Activated naive CD8-positive, alpha-beta T cell treated with anti-CD3 and anti-CD28 coated beads, Interleukin-2, amount 10 ng/mL, durations not matched to agents 7 days and 5 days (primary cell): ENCODE measurements at places on chromosomes 1 and 21. TPM values are rescaled to one million over a fixed set of nuclear protein-coding genes. Genes with fewer than 3 reads are reported as not detected.

Gene AUNIP
- 4.8 TPM for total RNA-seq

Gene MOB3C
- 23.8 TPM for total RNA-seq

Gene A3GALT2
- 0.31 TPM for total RNA-seq

Gene KIF21B
- total RNA-seq: 143 TPM

Gene PTPN7
- 172 TPM for total RNA-seq

Gene SHISAL2A
- total RNA-seq: 27.9 TPM

Gene FCRL5
- total RNA-seq: 0.37 TPM

Gene CRP
- total RNA-seq: not detected

Gene OR6K3
- not detected for total RNA-seq

Gene LRRN2
- not detected for total RNA-seq

Gene NBPF20
- total RNA-seq: 1.4 TPM

Gene CCDC27
- total RNA-seq: not detected

Gene TEX38
- total RNA-seq: not detected

Gene CATSPERE
- 1.1 TPM for total RNA-seq

GRCh38 chr21:42200906-42201614 is 17.9 kb upstream of the ABCG1 start:
- DNase-seq: no peak

DNA sequence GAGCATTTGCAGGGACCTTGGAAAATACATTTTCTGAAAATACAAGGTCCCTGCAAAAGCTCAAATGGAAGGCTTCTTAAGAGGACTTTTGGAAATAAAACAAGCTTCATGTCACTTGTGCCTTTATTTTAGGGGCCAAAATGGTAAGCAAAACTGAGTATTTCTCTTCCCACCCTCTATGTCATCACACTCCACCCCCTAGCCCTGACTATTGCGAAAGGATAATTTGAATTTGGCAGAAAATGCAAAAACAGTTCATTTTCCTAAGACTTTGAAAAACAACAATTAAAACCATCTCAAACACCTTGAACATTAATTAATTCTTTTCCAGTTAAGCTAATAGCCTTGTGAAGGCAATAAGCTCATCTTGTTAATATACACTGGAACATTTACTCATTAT is 201.7 kb downstream of the TM2D1 start:
- DNase-seq: no peak

DNA sequence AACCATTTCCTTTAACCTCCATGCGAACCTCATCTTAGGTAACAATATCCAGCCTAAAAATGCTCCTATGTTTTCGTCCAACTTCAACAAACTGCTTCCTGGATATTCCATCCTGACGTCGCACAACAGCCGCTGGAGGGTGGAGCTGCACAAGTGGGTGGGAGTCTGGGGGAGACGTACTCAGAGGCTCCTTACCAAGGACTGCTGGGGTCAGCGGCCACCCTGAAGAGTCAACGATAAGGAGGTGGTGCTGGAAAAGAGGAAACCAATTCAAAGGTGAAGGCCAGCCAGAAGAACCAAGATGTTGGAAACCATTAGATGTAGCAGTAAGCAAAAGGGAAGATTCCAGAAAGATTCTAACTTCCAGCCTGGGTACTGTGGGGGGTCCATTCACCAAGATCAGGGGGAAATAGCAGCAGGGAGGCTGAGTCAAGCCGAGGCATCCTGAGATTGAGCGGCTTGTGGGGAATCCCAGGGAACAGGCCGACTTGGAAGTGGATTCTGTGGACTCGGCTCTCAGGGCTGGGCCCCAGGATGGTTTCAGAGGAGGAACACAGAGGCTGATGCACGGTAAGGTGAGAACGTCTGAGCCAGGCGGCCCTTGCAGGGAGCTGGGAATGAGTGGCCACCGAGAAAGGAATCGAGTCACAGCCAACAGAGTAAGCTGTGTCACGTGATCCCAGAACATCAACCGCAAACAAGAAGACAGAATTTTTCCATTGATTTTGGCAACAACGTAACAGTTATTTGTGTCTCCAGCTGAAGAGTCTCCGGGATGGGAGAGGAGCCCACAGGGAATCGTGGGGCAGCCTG is 375.7 kb downstream of the NPHP4 start:
- no peak for DNase-seq

GRCh38 chr1:232984577-232985425 is 34.4 kb downstream of the NTPCR start:
- no peak for DNase-seq

DNA sequence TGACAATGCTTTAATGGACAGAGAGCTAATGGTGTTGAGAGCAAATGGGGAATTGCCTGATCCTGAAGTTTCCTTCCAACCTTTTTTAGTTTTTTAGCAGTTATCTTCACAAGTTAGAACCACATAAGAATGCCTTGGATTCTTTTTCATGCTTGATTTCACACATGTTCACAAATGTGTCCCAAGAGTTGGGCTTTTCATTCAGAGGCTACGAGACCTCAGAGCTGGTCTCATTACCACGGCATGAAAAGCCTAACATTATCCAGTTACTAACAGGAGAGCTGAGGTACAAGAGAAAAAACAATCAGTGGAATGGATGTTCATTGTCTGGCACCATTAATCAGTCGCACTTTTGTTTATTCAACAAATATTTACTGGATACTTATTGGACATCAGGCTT is 340.6 kb downstream of the ZNF326 start:
- no peak for DNase-seq

GRCh38 chr1:205224736-205225135 is 3.0 kb upstream of the TMCC2 start:
- no peak for DNase-seq

DNA sequence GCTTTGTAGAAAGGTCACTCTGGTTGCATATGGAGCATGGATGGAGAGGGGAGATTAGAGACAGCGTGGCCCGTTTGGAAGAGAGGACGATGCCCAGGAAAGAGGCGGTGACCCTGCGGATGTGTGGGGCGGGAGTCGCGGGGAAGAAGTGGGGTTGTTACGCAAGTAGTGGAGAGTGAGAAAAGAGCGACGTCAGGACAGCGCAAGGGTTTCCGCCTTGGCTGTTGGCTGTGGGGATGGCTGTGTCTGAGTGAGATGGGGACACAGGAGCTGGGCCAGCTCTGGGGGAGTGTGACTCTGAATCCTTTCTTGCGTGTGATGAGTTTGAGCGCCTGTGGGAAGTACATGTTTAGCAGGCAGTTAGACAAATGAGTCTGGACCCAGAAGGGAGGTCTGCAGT is 3.8 kb downstream of the B4GALT2 start:
- DNase-seq: no peak

GRCh38 chr1:181482001-181482430 is 1.3 kb upstream of the CACNA1E start:
- peak; percentile 25 for DNase-seq

DNA sequence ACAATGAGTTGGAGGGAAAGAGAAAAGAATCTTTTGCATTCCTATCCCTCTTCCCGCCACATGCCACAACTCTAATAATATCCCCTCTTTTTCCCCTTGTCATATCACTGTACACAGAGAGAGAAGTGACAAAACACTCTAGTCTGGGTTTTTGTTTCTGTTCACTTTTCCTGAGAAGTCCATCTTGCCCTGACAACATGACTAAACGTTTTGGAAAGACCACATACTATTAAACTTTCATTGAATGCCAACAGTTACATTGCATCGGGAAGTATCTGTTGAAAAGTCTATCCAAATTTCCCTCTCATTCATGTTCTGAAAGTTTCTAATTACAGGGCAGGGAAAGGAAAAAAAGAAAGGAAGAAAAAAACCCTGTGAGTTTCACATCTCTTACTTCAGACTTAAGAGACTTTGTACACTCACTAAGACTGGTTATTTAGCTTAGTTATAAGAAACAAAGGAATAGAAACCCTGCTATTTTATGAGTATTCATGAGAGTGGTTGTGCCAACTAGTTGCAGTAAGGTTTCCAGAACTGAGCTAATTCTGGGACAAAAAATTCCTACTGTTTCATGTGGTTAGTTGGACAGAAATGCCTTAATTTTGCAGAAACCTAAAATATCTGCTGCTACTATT is 16.9 kb downstream of the PLA2G4A start:
- DNase-seq: no peak

- DNase-seq: no peak
Measured at GRCh38 chr1:176884286-176884685, 280.2 kb downstream of the ASTN1 start.

GRCh38 chr1:32899586-32900296 is 1.4 kb downstream of the TMEM54 start:
- DNase-seq: no peak

GRCh38 chr1:156126630-156127534 is 12.4 kb downstream of the LMNA start:
- peak; percentile 79 for DNase-seq

DNA sequence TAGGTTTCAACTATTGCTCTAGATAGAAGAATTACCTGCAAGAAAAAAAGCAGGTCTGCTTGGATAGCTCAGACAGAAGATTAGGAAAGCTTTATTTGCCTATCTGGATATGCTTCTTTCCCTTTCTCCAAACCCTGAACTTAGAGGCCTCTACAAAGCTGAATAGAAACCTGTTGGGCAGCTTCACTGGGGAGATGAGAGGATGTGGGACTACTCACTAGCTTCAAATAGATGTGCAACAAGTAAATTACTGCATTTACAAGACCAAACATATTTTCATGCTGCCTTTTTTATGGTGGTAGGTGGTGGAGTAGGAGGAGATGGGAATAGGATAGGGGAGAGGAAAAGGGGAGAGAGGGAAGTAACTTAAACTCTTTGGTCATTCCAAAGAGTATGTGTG is 6.4 kb downstream of the CLCA2 start:
- no peak for DNase-seq

- no peak for DNase-seq
Measured at GRCh38 chr1:227305894-227306626, 12.2 kb downstream of the CDC42BPA start.

DNA sequence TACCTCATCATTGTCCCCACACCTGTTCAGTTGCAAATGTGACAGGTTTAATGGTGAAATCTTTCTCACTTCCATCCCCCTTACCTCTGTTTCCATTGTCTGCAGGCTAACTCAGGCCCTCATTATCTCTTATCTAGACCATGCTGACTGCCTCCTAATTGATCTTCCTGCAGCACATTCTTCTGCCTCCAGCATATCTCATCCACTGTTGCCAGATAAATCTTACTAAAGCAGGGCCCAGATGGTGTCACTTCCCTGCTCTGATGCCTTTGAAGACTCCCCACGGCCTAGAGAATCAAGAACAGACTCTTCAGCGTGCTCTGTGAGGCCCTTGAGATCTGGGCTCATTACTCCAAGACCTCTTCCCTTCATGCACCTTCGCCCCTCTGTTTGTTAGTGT is 230.1 kb downstream of the DUSP10 start:
- no peak for DNase-seq
